ENCODE measurements at places on chromosomes 5 and 9.

DNA sequence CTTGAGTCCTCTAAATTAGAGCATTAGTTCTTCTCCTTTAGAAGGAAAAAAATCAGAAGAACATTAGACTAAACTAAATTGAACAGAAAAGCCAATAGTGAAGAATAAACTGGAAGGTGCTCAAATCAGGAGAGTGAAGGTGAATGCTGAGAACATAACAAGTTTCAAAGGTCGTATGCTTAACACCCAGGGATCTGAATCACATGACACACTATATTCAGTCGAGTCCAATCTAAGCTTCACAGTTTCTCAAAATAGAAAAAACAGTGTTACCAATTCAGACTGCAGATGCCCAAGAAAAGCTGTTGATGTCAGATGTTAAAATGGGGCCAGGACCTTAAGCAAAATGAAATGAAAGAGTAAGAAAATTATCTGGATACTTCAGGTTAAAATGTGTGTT, 614.5 kb downstream of the EFNA5 start:
- DNase-seq = no peak

GRCh38 chr9:38488156-38488698, 64.0 kb upstream of the IGFBPL1 start:
- DNase-seq = no peak

GRCh38 chr5:95053253-95053652, 231.6 kb downstream of the MCTP1 start:
- DNase-seq = no peak

DNA sequence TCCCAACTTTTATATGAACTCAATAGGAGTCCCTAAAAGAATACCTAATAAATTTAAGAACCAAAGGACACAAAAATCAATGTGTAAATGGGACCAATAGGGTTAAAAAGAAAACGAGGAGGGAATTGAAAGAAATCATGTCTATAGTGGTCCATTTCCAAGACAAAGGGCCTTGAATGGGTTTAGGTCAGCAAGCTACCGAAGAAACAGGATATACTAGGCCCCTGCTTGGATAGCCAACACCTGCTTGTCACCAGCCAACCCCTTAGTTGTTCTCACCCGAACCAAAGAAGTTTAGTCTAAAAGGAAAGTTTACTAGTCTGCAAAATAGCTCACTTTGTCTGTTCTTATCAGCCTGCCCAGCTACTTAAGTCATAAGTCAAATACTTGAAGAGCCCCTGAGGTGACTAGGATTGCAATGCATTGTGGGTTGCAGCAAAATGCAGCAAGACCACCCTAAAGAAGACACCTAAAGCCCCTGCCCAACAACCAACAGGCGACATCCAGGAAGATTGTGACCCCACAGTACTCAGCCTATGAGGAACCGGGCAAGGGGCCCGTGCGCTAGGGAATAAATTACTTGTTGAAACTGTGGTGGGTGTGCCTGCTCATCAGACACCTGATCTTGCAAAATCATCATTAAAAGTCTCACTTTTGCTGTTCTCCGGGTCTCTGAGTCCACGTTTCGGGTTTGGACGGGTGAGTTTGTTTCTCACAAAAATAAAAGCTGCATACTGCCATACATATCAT, 183.9 kb upstream of the PPP1R26 start:
- DNase-seq = no peak

GRCh38 chr5:110909415-110909814, 162.1 kb upstream of the TSLP start:
- no peak for DNase-seq

GRCh38 chr9:138073808-138074207, 196.2 kb downstream of the CACNA1B start:
- no peak for DNase-seq

- DNase-seq = no peak
Measured at GRCh38 chr5:124997186-124997893, 250.9 kb upstream of the ZNF608 start.

GRCh38 chr5:7412409-7412808, 16.5 kb downstream of the ADCY2 start:
- DNase-seq = no peak

GRCh38 chr5:168006456-168007130, 284.9 kb upstream of the WWC1 start:
- DNase-seq = no peak

GRCh38 chr5:93589152-93589828, 6.3 kb downstream of the NR2F1 start:
- no peak for DNase-seq

GRCh38 chr5:179880066-179880650, 21.5 kb upstream of the MRNIP start:
- DNase-seq = no peak

GRCh38 chr5:140130949-140131733, 5.4 kb downstream of the IGIP start:
- no peak for DNase-seq

Measured in foreskin fibroblast (primary cell).